AG09309 (cell line): ENCODE measurements at places on chromosomes 2 and 18.
A peak's percentile ranks its signal among the peaks of the same experiment; 100 is the strongest.

- DNase-seq, result peak; percentile 89
These were observed 129.0 kb downstream of the GPD2 start for GRCh38 chr2:156565066-156565710.

DNA sequence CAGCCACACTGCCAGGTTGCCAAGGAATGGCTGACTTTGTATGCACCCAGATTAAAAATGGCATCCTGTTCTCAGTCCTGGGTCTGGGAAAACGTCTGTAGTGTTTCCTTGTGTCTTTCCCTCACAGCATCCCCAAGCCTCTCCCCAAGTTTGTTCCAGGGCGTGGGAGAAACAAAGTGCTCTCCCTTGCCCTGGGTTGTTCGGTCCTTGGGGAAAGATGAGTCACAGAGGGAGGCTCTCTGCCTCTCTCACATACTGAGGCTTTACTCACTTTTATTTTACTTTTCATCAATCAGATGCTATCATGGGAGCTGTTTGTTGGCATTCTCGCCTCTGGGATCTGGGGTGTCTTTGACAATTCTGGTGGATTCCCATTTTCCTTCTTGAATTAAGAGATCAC is 492.3 kb downstream of the XIRP2 start:
- no peak for DNase-seq

DNA sequence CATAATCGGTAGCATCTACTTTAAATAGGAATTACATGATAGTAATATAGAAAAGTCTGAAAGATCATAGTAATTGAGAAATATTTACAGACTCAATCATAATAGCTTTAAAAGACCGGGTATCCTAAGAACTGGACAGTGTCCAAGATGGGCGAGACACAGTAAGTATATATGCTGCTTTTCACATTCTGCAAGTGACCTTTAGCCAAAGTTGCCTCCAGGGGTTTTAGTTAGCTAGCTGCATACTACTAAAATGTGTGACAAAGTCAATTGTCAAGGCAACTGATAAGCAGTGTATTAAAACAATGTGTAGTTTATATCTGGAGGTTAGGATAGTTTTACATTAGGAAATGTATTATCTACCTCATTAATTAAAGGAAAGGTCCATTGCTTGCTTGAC is 24.6 kb downstream of the CD302 start:
- DNase-seq, result no peak

GRCh38 chr2:43358410-43359201 is 132.2 kb upstream of the ZFP36L2 start:
- DNase-seq, result no peak

- DNase-seq, result no peak
These were observed 59.8 kb downstream of the DNMT3A start for GRCh38 chr2:25281941-25282340.

- no peak for DNase-seq
These were observed 45.0 kb downstream of the NBEAL1 start for GRCh38 chr2:203059567-203060240.

DNA sequence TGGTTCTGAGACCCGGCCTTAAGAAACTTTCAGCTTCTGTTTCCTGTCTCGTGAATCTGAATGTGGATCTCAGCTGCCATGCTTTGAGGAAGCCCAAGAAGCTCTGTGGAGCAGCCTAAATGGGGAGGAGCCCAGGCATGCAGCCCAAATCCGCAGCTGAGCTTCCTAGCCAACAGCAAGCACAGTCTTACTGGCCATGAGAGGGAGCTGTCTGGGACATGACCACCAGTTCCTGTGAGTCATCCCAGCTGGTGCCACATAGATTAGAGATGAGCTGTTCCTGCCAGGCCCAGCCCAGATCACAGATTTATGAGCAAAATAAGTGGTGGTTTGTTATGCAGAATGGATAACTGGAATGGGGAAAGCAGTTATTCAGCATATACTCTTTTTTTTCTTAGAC is 224.4 kb upstream of the APCDD1 start:
- DNase-seq, result peak; percentile 78

DNA sequence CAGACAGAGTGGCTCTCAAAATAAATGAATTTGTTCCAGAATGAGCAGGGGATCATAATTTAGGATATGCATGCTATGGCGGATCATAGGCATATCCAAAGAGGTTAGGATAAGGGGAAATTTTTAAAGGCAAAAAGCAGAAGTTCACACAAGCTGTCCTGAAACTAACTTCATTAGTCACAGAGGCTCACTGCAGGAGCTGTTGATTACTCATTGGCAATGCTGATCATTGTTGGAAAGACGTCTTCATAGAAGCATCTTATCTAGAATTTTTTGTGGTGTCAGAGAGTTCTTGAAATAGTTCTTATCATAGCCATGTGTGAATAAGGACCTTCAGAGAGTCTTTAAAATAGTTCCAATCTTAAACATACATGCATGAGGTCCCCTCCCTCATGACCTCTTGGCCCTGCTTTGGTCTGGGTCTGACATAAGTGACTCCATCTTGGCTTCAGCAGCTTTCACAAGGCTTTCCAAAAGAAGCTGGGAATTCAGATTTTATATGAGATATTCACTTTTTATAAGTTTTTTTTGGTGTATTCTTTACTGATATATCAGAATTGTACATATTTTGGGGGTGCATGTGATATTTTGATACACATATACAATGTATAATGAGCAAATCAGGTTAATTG is 7.5 kb upstream of the CCDC195 start:
- DNase-seq, result no peak

- DNase-seq, result no peak
These were observed 113.4 kb upstream of the PDE1A start for GRCh38 chr2:182540252-182540651.
